ENCODE measurements at places on chromosomes 2 and 18. TPM values are rescaled to one million over a fixed set of nuclear protein-coding genes. Genes with fewer than 3 reads are reported as not detected.
A peak's percentile ranks its signal among the peaks of the same experiment; 100 is the strongest.

Gene SCN7A
- total RNA-seq: not detected

Gene CHRND
- total RNA-seq: not detected

GRCh38 chr2:34481542-34481941 is 882.4 kb upstream of the FAM98A start:
- DNase-seq: no peak

GRCh38 chr18:29184654-29185053 is 1007.7 kb upstream of the CDH2 start:
- no peak for DNase-seq

- DNase-seq: no peak
Measured at GRCh38 chr18:33830213-33830612, 252.2 kb downstream of the ASXL3 start.

DNA sequence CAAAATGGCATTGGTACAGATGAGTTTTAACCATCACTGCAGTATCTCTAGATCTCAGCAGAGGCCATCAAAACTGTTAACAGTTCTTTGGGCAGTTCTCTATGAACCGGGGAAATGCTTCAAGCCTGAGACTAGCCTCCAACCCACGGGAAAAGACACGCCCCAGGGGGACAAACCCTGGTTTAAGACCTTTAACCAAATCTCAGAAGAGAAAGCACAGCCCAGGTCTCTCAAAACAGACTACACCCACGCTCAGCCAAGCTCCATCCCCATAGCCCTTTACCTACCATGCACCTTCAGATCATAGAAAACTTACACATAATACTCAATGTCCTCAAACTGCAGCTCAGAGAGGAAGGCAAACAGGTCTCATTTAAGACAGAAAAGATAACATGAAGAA is 78.3 kb downstream of the TMEM163 start:
- DNase-seq: no peak

- no peak for DNase-seq
Measured at GRCh38 chr2:9145752-9146430, 60.7 kb upstream of the ASAP2 start.

DNA sequence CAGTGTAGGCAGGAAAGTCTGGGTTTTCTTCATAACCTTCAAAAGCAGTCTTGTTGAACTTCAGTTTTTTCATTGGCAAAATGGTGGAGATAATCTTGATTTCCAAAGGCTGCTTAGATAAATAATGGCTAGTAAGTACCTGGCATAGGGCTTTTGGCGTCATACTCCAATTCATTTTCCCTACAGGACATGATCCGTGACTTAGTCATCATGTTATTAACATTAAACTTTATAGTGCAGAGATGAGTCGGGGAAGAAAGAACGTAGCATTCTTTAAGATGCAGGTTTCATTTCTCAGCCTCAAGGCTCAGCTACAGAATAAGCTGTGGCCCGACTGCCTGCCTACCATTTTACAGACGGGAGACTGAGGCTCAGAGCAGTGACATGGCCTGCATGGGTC is 64.0 kb downstream of the RALBP1 start:
- DNase-seq: peak; percentile 86

DNA sequence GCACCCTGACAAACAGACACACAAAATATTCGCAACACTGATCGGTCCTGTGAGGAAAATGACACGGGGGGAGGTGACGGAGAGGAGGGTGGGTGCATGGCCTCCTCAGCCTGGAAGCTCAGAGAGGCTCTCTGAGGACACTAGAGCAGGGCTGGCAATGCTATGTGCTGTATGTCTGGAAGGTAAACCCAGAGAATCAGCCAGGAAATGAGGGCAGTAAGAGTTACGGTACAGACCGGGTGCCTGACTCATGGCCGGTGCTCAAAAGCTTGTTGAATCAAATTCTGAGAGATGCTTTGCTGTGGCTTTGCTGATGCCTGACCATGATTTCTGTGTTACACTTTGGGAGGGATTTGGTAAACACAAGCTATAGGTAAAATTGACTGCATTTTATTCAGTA is 81.9 kb downstream of the CCDC93 start:
- DNase-seq: no peak

- no peak for DNase-seq
Measured at GRCh38 chr2:111679202-111679601, 204.8 kb downstream of the ANAPC1 start.

GRCh38 chr2:118678985-118679384 is 168.5 kb downstream of the EN1 start:
- DNase-seq: no peak

- peak; percentile 34 for DNase-seq
Measured at GRCh38 chr2:196088203-196088602, 19.6 kb upstream of the DNAH7 start.

GRCh38 chr2:88537640-88538039 is 85.1 kb upstream of the FOXI3 start:
- DNase-seq: no peak

GRCh38 chr2:57443086-57443485 is 603.5 kb upstream of the VRK2 start:
- DNase-seq: no peak
